D721Med (cell line): ENCODE measurements at places on chromosomes 7 and 10.
A peak's percentile ranks its signal among the peaks of the same experiment; 100 is the strongest.

DNA sequence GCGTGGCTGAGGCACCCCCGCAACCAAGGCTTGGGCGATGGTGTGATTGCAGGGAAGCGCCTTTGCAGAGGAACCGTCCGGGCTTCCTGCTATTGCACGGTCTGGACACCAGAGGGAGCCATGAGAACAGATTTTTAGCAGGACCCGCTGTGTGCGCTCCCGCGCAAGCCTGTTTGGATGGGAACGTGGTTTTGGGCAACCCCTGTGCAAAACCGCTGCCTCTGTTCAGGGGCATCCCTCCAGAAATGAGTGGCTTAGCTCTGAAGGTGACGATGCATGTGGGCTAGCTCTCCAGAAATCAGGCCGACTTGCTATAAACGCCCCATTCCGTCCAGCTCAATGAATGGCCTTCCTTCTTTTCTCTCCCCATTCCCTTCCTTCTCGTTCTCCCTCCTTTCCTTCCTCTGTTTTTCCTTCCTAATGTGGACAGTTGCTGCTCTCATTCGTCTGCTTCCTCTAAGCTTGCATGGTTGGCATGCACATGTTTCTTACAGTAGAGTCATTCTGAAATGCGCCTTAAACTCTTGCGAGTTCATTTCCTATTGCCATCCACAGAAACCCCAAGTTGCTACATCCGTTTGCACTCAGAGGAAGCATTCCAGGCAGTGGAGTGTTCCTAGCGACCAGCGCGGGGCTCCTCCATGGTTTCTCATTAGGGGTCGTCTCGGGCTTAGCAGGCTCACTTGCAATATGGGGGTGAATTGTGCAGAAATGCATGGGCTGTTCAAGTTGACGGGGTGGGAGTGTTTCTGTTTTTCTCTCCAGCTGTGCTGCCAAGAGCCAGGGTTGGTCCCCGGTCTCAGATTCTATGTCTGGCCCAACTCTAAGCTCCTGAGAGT, 302.5 kb upstream of the GALNT17 start:
- peak; percentile 36 for DNase-seq

DNA sequence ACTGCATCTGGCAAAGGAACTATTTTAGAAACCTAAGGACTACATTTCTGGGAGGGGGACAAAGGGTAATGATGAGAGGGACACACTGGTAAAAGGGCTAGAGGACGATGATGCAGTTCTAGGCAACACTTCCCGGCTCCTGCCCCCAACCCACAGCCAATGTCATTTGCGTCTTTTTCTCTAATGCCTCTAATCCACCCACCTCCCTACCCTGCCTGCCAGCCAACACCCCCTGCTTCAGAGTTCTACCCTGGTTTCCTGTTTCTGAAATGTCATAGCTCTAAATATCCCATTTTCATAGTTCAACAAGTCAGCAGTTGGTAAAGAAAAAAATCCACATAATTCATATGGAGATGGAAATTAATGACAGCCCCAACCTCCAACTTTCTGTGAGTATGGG, 79.0 kb downstream of the KIAA1549 start:
- no peak for DNase-seq

DNA sequence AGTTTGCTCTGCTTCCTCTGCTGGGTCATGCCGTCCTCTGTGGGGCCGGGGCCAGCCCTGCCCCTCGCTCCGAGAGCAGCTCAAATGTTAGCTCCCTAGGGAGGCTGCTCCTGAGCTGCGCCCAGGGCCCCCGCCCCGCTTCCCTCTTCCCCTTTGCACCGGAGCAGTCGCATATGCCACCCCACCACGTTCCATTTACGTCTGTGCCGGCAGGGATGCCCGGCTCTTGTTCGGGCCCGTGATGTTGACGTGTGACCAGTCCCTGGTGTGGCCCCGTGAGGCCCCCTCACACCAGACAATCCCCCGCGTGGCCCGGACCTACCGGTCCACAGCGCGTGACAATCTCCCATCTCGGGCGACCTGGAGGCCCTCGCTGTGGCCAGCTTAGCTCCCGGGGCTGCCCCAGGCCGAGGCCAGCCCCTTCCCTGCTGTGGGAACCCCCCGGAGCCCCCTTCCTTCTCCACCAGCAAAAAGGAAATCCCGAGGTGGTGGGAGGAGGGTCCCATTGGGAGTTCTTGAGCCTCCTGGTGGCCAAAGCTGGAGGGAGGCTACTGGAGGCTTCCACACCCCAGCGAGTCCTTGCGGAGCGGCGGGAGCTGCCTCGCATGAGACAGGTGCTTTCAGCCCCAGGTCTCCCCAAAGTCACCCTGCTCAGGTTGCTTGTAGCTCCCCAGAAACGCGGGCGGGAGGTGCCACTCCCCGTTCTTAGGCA, 15.2 kb downstream of the FAM20C start:
- DNase-seq = no peak

GRCh38 chr7:91609525-91609924, 271.0 kb downstream of the MTERF1 start:
- DNase-seq = no peak

GRCh38 chr7:140230516-140230860, 53.7 kb upstream of the KDM7A start:
- DNase-seq = no peak

DNA sequence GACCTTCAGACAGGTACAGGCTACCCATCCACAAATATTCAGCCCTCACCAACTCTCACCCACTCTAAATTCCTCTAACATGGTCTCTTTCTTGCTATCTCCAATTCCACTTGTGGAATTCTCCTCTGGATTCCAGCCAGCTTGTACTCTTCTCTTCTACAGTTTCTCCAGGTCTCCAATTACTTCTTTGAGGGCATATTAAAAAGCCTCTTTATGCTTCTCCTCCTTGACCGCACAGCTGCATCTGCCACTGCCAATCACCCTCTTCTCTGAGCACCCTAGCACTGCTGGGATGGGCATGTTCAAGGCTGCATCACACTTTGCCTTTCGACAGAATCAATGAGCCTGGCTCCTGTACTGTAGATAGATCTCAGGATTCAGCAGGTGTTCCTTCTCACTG, 101.5 kb upstream of the ANKRD1 start:
- no peak for DNase-seq

GRCh38 chr7:148987751-148988512, 40.4 kb downstream of the PDIA4 start:
- DNase-seq = no peak

- DNase-seq = no peak
Measured at GRCh38 chr7:124276005-124276622, 243.2 kb upstream of the TMEM229A start.

GRCh38 chr7:155795951-155796350, 16.3 kb downstream of the SHH start:
- DNase-seq = no peak

- no peak for DNase-seq
Measured at GRCh38 chr7:50214771-50215170, 89.7 kb upstream of the IKZF1 start.

DNA sequence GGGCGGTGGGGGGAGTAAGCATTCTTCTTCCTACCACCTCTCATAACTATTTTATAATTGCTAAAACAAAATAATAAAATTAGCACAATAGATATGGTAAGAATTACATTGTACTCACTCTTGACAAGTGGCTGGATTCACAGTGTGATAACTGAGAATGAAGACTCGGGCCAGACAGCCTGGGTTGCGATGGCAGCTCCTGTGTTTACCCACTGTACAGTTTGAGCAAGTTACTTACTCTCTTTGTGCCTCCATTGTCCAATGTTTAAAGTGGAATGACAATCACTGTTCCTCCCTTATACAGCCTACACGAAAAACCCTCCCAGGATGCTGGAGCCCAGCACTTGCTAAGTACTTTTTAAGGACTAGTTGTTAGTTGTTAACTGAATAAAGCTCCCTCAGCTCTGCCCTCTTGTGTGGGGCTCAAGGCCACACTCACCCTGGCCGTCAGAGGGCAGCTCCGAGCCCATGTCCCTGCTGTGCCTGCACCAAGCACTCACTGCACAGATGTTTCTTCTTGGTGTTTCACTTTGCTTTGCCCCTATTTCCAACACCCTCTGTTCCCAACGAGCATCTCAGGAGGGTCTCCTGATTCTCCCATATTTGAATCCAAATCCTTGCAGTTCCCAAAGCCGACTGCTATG, 56.4 kb upstream of the NPS start:
- no peak for DNase-seq

DNA sequence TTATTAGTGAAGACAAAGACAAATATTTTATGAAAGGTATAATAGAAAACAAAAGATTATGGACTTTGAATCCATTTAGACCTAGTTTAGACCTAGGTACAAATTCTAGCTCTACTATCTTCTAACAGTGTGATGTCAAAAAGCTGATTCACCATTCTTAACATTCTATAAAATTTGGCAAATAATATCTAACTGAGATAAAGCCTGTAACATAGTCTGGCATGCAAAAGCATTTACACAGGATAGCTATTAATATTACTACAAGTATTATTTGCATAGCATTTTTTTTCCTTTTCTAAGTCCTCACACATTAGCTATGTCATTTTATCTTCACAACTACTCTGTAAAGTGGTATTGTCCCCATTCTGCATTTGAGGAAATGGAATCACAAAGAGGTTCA, 179.6 kb upstream of the LRRTM3 start:
- no peak for DNase-seq

GRCh38 chr7:155925682-155926081, 113.4 kb upstream of the SHH start:
- no peak for DNase-seq

DNA sequence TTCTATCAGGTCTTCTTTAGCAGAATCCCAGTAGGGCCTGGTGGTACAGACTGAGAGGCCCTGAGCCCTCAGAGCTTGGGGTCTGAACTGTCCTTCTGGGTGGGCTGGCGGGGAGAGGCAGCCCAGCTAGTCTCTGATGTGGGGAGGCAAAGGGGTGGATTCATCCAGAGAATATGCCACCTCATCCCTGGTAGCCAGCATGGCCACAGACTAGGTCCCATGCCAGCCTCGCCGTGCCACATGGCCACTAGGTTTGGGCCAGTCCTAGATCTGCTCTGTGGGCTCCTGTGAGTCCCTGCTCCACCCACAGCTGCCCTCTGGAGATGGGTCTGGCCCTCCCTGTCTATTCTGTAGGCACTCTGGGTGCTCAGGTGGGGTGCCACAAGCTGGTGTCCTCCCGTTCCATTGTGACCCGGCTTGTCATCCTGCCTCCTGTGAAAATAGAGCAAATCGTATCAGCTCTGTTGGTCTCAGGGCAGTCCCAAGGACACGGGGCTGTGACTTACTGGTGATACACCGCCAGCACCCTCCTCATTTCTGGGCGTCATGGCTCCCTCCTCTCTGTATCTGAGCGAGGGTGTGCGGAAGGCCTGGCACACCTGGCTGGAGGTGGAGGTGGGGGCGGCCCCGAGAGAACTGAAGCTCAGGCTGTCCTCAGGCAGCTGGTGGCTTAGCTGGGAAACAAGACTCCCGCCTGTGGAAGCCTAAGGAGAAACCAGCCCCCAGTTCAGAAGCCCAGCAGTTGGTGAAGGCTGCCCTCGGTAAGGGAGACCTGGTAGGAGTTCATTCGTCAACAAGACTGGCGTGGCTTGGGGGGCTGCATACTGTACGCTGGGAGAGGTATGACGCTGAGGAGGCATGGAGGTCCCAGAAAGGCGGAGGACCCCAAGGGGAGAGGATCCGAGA, 33.3 kb downstream of the UNC5B start:
- DNase-seq = no peak

DNA sequence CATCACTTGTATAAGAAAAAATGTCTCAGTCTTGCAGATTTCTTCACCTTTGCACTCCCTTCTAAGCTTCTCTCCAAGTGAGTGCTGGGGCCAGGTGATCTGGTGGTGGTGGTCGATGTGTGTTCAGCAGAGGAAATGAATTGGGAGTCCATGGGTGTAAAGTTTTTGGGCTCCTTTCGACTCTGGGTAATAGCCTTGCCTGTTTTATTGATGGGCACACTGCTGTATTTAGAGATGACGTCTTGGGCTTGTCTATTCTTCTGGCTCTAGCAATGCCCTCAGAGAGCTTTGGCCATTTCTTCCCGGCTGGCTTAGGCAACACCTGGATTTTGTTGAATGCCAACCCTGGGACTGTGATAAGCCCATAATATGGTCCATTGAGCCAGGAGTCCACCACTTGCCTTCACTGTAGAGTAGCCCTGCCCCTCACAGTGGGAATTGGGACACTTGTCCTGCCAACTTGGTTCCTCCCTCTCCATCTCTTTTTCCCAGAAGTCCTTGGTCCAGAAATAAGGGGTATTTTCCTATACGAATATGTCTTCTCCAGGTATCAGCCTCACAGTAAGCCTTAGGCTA, 11.7 kb downstream of the PNLIP start:
- DNase-seq = no peak

DNA sequence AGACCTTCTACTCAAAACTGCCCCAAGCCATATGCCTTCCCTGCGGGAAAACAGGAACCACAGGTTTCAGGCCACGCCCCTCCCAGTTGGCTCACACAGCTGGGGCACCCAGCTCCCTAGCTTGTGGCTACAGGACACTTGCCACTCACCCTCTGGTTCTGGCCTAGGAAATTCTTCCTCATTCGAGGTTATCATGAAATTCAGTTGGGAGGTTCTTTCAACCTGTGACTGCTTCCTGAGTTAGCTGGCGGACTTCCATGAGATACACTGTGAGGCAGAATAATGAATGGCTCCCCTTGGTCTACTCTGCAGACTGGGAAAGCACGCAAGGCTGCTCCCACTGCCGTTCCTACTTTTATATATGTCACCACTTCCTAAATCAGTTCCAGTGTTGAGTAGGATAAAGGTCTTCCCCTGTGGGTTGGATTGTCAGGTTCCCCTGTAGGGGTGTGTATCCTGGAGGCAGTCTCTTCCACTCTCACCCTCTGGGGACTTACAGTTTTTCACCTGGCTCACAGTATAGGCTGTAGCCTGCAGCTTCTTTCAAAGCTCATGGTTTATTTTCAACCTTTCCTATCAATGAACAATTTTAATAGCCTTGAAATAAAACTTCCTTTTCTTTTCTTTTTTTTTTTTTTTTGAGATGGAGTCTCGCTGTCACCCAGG, 37.0 kb downstream of the GPR22 start:
- DNase-seq = no peak

GRCh38 chr10:109587366-109587765, 335.9 kb downstream of the XPNPEP1 start:
- DNase-seq = no peak

DNA sequence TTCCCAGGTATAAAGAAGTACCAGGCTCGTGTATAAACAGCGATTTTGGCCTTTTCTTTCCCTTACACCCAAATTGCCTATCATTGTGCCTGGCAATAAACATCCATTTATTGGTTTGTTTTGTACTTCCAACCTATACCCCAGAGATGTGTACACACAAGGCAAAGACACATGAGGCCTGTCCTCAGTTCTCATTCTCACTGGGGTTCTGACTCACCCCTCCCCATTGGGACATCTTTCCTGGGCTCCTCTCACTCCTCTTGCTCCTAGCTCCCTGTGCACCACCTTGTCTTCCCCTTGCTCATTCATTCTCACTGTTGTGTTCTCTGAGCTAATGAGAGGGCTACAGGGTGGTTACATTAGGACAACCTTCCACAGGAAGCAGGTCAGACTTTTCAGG, 240.7 kb downstream of the ANK3 start:
- no peak for DNase-seq
